Activated effector memory CD4-positive, alpha-beta T cell treated with Interleukin-2 at 50 U/mL for 16 hours (primary cell): ENCODE measurements at places on chromosomes 16 and 17.

DNA sequence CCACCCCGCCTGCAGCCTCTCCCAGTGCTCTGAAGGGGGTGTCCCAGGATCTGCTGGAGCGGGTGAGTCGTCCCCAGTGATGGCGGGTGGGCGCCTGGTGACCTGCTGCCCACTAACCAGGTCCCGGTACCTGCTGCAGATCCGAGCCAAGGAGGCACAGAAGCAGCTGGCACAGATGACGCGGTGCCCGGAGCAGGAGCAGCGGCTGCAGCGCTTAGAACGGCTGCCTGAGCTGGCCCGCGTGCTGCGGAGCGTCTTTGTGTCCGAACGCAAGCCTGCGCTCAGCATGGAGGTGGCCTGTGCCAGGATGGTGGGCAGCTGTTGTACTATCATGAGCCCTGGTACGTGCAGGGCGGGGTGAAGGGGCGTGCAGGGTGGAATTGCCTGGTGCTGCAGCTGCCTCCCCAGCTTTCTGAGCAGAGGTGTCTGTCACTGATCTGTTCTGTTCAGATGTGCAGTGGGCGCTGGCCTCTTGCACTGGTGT is 3.6 kb downstream of the CDT1 start:
- no peak for DNase-seq

DNA sequence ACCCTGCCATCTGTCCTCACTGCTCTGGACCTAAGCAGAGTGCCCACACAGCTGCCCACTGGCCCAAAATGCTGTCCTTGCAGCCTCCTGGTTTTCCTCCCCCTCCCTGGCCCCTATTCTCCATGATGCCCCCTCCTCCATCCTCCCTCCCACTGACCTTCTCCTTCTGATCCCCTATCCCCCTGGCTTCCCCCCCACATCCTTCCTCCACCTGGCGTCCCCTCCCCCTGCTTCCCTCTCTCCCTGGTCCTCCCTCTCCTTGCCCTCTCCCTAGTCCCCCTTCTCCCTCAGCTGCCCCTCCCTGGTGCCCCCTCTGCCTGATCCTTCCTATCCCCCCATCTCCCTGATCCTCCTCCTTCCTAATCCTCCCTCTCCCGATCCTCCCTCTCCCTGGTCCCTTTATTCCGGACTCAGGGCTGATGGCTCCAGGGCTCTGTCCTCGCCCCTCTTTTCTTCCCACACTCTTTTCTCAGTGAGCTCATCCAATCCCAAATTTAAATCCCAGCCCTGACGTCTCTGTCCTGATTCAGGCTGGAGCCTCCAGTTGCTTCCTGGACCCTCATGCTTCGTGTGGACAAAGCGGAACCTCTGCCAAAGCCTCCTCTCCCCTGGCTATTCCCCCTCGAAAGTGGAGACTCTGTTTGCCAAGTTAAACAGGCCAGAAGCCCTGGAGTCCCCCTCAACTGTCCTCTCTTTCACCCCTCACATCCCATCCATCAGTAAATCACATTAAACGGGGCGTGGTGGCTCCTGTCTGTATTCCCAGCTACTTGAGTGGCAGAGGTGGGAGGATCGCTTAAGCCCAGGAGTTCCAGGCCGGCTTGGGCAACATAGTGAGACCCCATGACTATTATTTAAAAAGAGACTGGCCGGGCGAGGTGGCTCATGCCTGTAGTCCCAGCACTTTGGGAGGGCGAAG is 18.1 kb upstream of the RHBDF2 start:
- no peak for DNase-seq

DNA sequence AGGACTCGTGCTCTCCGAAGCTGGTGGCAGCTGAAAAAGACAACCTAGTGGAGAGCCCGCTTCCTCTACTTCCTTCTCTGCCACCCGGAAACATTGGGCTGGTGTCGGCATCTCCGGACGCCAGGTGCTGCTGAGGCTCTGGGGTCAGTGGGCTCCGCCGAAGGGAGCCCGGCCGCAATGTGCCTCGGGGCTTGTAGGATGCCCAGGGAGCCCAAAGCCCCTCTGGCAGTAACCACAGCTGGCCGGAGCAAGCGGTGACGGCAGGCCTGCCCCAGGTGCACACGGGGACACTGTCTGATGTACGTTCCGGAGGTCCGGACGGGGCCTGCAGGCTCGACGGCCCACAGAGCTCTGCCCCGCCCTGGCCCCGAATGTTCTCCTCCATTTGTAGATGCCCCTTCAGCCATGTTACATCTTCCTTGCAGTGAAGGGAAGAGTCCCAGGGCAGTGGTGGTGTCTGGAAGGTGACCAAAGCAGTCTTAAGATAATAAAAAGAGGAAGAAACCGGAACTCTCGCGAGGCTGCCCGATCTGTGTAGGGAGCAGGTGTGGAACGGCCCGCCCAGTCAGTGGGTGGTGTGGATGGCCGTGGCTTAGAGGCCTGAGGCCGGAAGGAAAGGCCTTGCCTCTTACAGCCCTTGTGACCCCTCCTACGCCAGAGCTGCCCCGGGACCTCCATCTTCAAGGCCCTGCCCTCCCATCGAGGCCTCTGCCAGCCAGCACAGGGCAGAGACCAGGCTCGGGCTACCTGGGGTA is 22.6 kb downstream of the NDUFAF8 start:
- no peak for DNase-seq

GRCh38 chr16:35184356-35184870 is 1725.0 kb downstream of the TP53TG3F start:
- no peak for DNase-seq

DNA sequence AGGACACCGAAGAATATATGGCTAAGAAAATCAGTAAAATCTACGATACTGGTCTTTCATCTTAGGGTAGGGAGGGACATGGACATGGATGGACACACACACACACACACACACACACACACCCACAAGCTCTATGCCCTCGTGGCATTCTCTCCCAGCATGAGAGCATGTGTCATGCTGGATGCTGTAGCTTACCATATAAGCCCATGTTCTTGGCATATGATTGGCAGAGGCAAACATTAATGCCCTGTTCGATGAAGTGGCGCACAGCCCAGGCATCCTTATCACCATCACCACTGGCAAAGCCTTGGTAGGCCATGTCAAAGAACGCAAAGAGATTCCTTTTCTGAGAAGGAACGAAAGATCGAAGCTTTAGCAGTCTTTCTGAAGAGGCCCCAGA is 17.6 kb downstream of the GOT2 start:
- DNase-seq: no peak

DNA sequence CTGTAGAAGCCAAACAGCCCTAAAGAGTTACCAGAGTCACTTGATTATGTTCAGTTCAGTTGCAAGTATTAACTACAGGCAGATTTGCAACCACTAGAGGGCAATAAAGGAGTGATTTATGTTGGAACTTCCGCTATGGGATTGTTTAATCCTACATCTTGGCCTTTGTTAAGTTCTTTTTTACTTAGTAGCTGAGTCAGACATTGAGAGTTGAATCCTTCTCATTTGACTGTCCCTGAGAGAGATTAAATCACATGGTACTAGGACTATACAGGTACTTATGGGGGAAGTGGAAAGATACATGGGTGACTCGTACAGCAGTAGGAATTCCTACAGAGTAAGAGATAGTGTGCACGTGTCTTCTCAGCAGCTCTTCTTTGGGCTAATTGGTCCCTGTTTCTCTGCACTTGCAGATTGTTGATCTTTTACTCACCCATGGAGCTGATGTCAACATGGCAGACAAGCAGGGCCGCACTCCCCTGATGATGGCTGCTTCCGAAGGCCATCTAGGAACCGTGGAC is 40.3 kb downstream of the CYB561 start:
- DNase-seq: no peak

DNA sequence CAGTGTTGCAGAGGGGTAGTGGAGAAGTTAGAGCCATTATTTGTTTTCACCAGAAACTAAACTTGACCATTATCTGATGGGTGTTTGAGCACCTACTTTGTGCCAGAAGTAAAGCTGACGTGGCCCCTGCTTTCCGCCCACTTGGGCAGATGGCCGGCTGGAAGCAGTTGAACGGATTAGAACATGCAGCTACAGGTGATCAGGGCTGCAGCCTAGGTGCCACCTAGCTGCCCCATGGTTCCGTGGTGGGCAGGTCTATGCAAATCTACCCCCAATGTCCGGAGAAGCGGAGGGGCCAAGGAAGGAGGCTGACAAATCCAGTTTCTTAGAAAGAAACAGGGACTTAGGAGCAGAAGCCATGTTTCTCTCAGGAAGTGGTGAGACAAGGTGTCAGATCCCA is 62.7 kb downstream of the B9D1 start:
- no peak for DNase-seq
